ENCODE measurements at places on chromosomes 6 and 20. TPM values are rescaled to one million over a fixed set of nuclear protein-coding genes. Genes with fewer than 3 reads are reported as not detected.

KCNB1 gene
- 1.2 TPM for total RNA-seq

PPP1R14C gene
- not detected for total RNA-seq

- peak; percentile 96 for DNase-seq
Observed at GRCh38 chr6:134436281-134436815, 118.4 kb upstream of the SGK1 start.

GRCh38 chr6:84583784-84584183 is 180.6 kb downstream of the TBX18 start:
- DNase-seq = peak; percentile 13
